CD14-positive monocyte (primary cell): ENCODE measurements at places on chromosomes 2 and 18. TPM values are rescaled to one million over a fixed set of nuclear protein-coding genes. Genes with fewer than 3 reads are reported as not detected.
A peak's percentile ranks its signal among the peaks of the same experiment; 100 is the strongest.

GRCh38 chr18:53883771-53884170 is 340.7 kb downstream of the MBD2 start:
- no peak for DNase-seq

The MRPS9 gene
- polyA plus RNA-seq, result 12.5 TPM

DNA sequence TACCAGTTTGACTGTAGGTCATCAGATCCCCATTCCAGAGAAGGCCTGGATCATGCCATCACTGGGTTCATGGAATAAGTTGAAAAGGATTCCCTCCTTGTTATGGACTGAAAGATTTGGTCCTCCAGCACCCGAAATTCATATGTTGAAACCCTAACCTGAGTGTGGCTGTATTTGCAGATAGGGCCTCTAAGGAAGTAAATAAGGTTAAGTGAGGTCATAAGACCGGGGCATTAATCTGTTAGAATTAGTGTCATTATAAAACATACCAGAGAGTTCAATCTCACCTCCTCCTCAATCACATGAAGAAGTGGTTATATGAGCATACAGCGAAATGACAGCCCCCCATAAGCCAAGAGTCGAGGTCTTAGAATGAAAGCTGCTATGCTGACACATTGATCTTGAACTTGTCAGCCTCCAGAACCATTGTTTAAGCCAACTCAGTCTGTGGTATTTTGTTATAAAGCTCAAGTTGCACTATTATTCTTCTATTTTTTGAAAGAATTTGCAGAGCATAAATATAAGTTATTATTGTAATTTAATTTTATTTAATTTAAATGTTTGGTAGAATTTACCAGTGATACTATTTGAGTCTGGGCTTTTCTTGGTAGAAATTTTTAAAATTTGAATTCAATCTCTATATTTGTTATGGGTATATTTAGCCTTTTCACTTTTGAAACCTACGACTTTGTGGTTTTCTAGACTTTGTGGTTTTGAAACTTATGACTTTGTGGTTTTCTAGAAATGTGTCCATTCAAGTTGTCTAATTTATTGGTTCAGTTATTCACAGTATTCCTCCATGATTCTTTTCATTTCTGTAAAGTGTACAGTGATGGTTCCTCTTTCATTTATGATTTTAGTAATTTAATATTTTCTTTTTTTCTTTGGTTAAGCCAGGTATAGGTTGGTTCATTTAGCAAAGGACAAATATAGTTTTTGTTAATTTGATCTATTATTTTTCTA is 1206.7 kb upstream of the CDH2 start:
- no peak for DNase-seq

The SLC23A3 gene
- polyA plus RNA-seq, result 0.47 and 1.1 TPM in 2 replicates

DNA sequence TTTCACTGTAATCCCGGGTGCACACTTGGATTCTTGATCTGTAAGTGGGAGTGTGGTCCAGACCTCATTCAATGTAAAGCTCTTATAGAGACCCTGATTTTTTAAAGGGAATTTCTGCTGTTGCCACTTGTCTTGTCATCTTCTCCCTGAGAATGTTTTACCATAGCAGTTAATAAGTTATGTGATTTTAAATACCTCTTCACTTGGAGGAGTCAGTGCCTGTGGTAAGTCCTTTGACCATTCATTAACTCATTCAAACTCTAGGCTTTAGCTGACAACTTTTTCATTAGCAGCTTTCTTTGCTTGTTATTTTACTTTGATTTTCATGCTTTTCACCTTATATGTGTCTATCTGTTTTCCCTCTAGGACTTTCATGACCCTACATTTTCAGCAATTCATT is 51.3 kb downstream of the FMNL2 start:
- no peak for DNase-seq

The HSPD1 gene
- polyA plus RNA-seq, result 44.5 TPM

DNA sequence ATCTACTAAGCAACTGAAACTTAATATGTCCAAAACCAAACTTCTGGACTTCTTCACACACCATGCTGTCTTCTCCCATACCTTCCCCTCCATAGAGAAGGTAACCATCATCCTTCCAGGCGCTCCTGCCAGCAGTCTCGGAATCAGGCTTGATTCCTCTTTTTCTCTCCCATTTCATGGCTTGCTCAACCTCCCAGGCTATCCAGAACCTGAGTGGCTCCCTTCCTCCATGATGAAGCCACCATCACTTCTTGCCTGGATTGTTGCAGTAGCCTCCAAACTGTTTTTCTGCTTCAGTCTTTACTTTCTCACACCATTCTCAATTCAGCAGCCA is 40.1 kb upstream of the NDUFV2 start:
- peak; percentile 43 for DNase-seq

DNA sequence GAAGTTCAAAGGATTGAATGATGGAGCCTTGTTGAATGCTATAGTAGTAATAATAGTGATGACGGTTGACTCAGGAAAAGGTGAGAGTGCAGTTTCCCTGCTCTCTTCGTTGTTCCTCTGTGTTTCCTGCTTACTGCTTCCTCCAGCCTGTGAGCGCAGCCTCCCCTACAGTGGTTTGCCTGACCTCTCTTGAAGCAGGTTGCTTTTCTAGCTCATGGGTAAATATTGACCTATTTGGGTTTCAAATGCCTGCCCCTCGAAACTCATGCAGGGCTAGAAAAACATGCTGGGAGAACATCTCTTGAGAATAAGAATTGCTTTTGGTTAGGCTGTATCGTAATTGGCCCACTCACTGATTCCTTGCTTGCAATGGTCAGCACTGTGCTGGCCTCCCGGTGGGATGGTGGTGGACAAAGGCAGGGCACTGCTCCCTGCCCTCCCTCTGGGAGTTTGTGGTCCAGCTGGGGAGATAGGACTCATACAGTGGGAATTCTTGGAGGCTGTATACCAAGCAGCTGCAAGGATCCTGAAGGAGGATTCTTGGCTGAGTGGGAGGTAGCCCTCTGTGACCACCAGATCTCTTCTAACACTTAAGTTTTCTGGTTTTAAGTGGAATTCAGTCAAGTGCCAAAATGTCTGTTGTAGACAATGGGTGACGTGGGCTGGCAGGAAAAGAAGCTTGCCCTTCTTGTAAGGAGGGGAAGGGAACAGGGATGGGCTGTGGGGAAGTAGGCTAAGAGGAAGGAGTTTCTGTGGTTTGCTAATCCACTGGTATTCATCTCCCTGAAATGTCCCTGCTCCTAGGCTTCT is 5.4 kb upstream of the RNF181 start:
- peak; percentile 65 for DNase-seq

GRCh38 chr2:187446711-187447110 is 1.3 kb downstream of the CALCRL start:
- DNase-seq, result no peak

DNA sequence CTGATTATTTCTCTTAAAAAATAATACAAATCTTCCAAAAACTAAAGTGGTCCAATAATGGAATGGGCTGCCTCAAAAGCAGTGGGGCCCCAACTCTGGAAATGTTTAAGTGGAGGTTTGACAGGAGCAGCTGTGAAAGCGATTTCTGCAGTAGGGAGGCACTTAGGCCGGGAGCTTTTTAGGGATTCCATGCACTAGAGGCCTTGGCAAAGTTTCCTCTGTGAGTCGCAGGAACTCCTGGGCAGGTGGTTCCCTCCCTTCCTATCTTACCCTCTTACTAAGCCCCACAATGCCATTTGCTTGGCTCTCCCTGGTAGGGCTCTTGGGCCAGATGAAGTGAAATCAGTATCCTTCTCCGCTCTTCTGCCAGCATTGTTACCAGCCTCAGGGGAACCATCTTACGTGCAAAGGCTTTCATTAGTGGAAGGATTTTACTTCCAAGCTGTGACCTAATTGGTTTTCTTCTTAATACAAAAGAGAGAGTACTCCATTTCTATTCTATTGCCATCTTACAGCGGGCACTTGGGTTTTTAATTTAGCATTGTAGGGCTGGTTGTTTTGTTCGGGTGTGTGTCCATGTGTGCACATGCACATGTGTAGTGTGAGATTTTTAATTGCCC is 34.3 kb upstream of the C18orf32 start:
- no peak for DNase-seq

GRCh38 chr2:222703886-222704285 is 32.4 kb downstream of the MOGAT1 start:
- DNase-seq, result no peak

- DNase-seq, result no peak
Observed at GRCh38 chr2:154189953-154190352, 318.2 kb downstream of the GALNT13 start.

The MGAT4A gene
- polyA plus RNA-seq, result 35.1 TPM

The PIGN gene
- polyA plus RNA-seq, result 14.7 TPM

GRCh38 chr2:23843051-23843976 is 83.6 kb downstream of the ATAD2B start:
- no peak for DNase-seq

DNA sequence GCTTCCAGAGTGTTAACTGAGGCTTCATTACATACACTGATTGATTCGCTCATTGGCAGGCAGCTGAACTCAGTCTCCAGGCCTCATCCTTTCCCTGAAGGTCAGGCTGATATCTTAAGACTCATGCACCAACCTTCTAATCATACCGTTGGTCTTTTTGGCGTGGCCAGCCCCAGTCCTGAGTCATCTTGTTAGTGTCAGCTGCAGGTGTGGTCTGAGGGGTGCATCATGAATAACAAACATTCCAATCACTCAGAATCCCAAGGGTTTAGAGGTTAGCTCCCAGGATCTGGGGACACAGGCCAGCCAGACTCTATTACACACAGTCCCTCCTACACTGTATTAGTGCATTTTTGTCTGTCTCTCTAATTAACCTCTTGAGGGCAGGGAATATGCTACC is 271.5 kb downstream of the HRH4 start:
- DNase-seq, result no peak

DNA sequence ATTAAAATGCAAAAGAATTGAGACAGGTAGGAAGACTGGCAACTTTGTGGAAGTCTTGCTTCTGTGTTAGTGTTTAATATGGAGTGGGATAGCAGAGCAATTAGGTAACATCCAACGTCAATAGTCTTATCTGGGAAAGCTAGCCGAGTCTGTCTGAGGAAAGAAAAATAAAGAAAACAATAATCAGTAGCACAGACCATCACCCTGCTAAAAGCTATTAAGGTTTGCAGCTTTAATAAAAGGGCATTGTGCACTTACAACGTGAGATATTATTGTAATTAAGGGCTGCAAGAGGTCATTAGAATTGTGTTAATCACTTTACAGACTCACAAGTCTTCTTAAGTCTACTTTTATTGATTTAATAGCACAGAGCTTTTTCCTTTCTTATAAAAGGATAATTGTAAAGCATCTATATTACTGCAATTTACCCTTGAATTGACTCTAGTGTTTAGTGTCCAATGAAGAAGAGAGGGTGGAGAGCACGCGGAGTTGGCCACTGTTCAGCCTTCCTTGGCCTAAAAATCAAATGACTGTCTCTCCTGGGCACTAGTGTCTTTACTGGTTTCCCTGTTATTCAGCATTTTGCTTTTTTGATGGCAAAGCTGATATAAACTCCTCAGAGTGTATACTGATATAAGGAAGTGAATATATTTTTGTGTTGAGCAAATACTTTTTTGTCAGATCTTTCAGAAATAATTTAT is 2.0 kb downstream of the CDH7 start:
- no peak for DNase-seq

The C2orf81 gene
- 1.7 TPM for polyA plus RNA-seq

The ALPP gene
- polyA plus RNA-seq, result not detected

DNA sequence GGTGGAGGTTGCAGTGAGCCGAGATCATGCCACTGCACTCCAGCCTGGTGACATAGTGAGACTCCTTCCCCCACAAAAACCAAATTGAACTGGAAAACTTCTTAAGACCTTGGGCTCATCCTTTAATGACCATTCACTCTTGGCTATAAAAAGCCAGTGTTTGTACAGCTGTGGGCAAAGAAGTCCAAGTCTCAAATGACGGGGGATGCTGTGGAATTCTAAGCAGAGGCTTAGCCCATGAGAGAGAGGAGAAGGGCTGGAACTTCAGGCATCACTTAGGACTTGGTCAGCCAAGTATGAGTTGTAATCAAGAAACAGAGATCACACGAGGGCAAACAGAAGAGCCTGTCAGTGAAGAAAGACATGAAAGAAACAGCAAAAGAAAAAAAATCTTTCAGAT is 79.3 kb upstream of the POU3F3 start:
- DNase-seq, result no peak

- DNase-seq, result no peak
Observed at GRCh38 chr2:120607506-120607905, 128.2 kb upstream of the GLI2 start.

The SPDYA gene
- polyA plus RNA-seq, result 0.15 TPM in 1 of 2 replicates, not detected in the other

The TMEM247 gene
- polyA plus RNA-seq, result not detected

DNA sequence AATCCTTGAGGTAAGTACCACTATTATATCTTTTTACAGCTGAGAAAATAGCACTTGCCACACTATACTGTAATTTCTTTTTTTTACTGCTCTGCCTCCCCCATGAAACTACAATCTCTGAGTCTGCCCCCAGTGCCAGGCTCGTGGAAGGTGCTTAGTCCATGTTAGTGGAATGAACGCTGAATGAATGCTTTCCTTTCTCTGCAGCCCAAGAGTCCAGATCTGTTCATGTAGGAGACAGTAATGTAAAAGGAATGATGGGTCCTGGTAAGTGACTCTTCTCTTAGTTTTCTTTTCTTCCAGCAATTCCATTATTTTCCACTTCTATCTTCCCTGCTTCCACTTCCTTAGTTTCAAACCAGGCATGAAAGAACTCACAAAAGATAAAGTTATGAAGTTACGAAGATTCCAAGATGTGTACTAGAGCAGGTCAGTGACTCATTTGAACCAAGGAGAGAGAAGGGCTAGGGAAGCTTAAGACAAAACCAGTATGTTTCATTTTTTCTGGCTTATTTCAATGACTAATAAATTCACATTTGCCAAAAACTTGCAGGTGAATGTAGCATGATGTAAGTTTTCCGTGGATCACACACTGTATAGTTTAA is 46.0 kb downstream of the ARHGEF33 start:
- no peak for DNase-seq

The FARP2 gene
- polyA plus RNA-seq, result 4.8 and 7.3 TPM in 2 replicates

The FAHD2B gene
- polyA plus RNA-seq, result 0.57 and 0.67 TPM in 2 replicates

DNA sequence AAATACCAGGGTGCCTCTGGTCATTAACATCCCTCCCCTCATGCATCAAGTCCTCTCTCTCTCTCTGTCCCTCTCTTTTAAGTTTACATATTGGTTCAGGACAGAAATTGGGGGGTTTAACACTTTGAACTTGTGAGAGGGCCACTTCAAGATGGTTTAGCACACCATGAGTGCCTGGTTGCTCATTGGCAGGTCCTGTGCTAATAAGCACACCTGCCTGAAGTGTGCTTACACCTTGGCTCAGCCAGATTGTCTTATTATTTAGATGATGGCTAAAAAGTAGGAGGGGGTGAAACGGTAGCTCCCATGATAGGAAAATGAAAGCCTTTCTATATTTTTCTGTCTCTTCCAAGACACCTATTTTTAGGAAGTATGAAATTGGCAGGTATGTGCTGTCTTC is 205.8 kb downstream of the ARL6IP6 start:
- no peak for DNase-seq

The CHRNA1 gene
- polyA plus RNA-seq, result not detected in 2 replicates

DNA sequence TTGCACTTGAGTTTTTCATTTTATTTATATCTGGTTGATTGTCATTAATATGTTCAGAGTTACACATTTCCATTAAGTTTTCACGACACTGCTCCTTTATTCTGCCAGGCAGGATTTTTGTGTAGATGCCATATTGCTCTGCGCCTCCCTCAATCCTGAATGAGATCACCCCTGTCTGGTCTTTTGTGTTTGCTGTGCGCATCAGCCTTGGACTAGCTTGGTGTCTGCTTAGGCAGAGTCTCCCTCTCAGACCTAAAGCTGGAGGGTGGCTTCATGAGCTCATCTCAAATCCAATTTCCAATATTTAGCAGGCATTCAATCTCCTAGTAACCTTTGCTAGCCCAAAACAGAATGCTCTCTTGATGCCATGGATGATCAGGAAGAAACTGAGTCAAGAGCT is 137.4 kb downstream of the SMAD7 start:
- no peak for DNase-seq

GRCh38 chr2:201515573-201516246 is 64.2 kb downstream of the STRADB start:
- DNase-seq, result no peak
